Coronary artery (tissue), 2 donors: ENCODE measurements at places on chromosomes 12 and 14.

DNA sequence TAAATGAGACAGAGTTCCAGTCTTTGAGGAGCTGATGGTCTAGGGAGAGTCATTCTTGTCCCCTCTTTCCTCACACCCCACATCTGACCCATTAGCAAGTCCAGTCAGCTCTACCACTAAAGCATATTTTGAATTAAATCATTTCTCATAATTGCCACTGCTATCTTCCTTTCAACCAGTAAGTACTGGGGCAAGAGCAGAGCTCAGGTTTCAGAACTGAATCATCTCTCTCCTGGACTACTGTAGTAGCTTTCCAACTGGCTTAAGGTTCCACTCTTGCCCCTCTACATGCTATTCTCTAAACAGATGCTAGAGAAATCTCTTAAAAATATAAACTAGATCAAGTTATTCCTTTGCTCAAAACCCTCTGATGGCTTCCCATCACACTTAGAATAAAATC lies 218.3 kb downstream of the TTC6 start:
- DNase-seq = no peak

- no peak for DNase-seq
These were observed 106.9 kb upstream of the CPM start for GRCh38 chr12:69039911-69040310.

DNA sequence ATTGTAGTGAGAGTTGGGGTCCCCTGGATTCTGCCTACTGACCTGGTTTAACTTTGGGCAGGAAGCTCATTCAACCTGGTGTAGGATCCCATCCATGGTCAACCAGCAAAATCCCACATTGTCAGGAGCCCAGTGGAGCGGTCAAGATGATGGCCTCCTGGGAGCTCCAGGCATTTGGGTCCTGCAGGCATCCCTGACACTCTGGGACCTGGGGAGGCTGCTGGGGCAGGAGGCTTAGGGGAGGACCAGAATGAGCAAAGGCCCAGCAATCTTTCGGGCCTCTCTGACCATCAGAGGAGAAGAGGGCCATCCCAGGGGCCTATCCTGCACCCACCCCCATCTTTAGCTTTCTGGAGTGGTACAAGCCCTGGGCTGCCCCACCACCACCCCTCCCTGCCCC lies 104.0 kb downstream of the PRMT8 start:
- no peak for DNase-seq

GRCh38 chr12:77996670-77997069 lies 166.0 kb downstream of the NAV3 start:
- no peak for DNase-seq

GRCh38 chr14:75417674-75418073 lies 10.1 kb upstream of the JDP2 start:
- DNase-seq = no peak

DNA sequence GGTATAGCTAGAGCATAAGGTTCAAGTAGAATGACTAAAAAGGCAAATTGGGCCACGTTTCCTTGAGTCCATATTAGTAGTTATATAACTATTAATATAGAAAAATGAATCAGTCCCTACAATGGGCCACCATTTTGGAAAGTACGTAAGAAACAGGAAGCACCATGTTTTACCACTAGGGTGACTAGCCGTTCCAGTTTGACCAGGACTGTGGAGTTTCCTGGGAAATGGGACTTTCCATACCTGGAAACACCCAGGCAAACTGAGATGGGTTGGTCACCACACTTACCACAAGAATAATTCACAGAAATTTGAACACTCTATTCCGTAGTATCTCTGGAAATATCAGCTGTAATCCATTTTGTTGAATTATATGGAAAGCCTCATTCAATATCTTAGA lies 2.1 kb upstream of the MAGOHB start:
- no peak for DNase-seq

DNA sequence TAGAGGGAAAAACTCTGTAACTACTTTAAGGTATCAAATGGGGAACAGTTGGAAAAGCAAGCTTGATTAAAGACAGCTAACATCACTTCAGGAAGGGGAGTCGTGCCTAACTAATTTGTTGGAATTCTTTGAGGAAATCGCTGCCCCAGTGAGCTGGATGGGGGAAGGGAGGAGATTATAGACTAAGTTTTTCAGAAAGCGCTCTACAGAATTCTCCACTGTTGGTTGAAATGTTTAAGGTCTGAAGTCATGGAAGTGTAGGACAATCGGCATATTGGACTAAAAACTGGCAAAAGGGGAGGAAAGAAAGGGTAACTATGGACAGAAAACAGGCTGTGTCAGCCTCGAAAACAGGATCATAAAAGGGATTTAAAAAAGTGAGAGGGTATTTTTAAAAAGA lies 229.9 kb upstream of the HMGA2 start:
- no peak for DNase-seq

GRCh38 chr12:88662093-88662492 lies 81.8 kb upstream of the KITLG start:
- no peak for DNase-seq

DNA sequence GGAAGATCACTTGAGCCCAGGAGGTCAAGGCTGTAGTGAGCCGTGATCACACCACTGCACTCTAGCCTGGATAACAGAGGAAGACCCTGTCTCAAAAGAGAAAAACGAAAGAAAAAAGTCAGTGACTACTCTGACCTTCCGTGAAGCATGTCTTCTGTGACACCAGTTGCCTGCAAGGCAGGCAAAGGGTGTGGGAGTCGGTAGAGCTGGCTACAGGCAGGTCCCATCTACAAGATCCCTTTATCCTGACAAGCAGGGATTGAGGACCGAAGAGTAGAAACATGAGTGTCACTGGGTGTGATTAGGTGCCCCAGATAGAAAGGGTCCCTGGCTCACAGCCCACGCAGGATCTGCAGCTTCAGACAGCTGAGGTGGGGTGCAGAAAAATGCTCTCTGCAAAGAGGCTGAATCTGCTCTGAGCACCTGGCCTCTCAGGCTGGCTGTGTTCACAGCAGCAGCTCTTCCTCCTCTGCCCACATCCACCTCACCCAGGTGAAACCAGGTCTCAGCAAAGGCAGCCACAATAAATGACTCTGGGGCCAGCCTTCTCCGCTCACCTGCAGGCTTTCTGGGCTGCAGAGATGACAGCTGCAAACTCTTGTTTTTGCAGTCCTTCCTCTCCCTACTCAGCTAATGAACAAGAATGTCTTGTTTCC lies 28.6 kb upstream of the HSP90B1 start:
- no peak for DNase-seq

DNA sequence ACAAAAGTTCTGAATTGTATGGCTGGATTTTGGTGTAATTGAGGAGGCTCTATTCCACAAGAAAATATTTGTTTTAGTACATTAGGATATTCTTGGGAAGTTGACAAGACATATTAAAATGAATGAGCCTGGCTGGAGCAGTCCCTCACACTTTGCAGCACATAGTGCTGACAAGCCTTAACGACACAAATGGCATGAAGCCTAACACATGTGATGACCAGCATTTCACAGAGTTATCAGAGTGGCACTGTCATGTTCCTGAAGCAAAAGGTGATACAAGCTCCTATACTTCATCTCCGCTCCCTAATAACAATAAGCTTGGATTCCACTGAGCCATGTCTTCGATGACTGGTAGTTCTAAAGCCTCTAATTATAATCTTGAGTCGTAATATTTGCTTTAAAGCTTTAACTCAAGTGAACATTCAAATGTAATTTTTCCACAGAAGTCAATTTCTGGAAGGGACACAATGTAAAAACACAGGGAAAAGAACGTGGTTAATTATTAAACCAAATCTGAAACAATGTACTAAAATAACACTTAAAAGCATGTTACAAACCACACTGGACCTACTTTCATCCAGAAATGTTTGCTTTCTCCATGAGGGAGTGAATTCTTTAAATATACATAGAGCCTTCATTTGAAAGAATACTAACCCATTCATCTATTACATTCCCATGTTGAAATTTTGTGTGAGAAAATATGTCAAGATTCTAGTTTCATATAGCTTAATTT lies 49.6 kb downstream of the GRIP1 start:
- DNase-seq = no peak

DNA sequence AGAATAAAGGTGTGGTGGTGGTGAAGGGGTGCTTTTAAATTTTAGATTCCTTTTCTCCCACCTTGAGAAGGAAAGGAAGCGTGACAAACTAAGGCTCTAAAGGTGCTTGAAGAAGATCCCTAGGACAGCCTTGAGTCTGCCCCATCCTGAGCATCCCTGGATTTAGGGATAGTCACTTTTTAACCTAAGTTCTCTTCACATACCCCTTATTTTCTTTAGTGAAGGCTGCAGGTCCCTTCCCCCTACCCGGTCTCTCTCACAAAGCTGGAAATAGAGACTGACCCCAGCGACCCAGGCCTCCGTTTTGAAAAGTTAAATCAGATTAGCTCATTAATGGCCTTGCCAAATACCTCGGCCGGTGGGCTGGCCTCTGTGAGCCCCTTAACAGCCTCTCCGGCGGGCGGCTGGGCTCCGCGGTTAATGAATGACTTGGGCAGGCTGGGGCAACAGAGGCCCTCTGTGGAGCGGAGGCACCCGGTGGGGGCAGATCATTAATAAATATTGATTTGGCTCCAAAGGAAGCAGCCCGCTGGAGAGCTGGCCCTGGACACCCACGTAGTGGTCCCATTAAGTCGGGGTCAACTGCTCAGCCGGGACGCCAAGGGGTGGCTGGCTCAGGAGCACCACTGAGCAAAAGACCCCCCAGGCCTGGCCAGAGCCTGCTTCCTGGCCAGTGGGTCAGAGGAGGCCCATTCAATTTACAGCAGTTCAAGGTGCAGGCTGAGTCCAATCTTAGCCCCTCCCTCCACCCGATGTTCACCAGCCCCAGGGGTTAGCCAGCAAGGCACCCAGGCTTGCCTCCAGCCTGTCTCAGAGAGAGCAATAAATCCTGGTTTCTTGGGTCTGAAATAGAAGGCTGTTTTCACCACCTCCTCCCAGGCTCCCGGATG lies 31.8 kb downstream of the PAH start:
- no peak for DNase-seq

GRCh38 chr12:41891226-41891625 lies 253.4 kb downstream of the GXYLT1 start:
- DNase-seq = no peak

DNA sequence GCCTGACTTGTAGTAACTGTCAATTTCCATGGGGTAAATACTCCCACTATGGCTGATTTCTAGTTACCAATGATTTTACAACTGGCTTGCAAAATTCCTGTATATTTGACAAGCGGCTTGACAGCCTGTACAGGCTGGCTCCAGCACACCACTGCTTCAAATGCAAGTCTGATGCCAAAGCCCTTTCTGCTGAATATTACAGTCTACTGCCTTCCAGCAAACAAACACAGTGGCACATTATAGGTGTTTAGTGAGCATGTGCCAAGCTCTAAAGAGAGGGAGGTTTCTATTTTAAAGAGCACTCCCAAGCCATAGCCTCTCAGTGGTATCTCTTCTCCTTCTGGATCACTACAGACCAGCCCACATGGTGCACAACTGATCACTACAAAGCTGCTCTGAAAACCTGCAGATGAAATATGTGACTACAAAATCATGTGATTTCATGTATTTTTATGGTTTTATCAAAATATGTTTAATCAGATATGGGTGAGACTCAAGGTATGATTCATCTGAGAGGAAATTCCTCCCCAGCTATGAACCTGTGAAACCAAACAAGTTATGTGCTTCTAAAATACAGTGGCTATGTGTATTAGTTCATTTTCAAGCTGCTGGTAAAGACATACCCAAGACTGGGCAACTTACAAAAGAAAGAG lies 101.5 kb downstream of the RPAP3 start:
- no peak for DNase-seq

- no peak for DNase-seq
These were observed 84.7 kb upstream of the FRMD6 start for GRCh38 chr14:51566831-51567582.

- no peak for DNase-seq
These were observed 1.1 kb downstream of the LIN52 start for GRCh38 chr14:74085828-74086227.

- DNase-seq = no peak
These were observed 11.8 kb downstream of the MYL2 start for GRCh38 chr12:110908377-110909152.

- DNase-seq = no peak
These were observed 1.5 kb upstream of the OTX2 start for GRCh38 chr14:56811593-56812363.

- peak; percentile 86 for DNase-seq
These were observed at the start of gene CD9 for GRCh38 chr12:6200256-6201212. Gene CD9, plus strand, starts transcription at chr12:6200400. Its CDS starts 100 bp downstream, at chr12:6200500.

DNA sequence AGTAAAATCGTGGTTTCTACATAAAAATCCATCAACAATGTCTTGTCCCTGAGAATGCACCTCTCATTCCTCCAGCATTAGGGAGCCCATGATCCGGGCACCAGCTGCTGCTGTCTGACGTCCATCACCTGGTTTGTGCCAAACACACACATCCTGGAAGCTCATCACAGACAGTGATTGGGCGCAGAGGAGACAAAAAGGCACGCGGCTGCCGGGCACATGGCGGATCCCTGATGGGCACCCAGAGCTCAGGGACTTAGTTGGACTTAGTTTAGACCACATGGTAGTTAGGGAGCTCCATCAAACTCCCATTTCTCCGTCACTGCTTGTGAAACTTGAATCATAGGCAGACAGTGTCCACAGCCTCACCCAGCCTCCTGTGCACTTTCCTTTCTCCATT lies 1059.3 kb downstream of the TMEM121 start:
- no peak for DNase-seq

DNA sequence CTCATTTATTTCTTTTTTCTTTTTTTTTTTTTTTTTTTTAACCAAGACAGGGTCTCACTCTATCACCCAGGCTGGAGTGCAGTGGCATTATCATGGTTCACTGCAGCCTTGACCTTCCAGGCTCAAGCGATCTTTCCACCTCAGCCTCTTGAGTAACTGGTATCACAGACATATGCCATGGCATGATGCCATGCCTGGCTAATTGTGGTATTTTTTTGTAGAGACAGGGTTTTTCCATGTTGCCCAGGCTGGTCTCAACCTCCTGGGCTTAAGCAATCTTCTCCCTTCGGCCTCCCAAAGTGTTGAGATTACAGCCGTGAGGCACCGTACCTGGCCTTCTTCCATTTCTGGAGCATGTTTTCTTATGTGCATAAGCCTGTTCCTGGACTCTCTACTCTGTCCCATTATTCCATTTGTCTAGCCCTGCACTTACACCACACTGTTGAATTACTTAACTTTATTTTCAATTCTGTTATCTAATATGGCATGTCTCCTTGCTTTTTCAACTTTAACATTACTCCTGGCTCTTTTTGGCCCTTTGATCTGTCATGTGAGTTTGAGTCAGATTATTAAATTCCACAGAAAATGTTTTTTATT lies 47.9 kb upstream of the PTGDR start:
- DNase-seq = no peak

DNA sequence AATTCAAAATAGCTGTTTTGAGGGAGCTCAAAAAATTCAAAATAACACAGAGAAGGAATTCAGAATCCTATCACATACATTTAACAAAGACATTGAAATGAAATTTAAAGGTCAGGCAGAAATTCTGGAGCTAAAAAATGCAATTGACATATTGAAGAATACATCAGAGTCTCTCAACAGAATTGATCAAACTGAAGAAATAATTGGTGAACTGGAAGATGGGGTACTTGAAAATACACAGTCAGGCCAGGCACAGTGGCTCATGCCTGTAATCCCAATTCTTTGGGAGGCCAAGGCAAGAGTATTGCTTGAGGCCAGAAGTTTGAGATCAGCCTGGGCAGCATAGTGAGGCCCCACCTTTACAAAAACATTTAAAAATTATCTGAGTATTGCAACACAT lies 34.1 kb upstream of the DHRS7 start:
- DNase-seq = no peak

GRCh38 chr12:8950221-8950527 lies 729 bp upstream of the M6PR start:
- no peak for DNase-seq
